ENCODE measurements at places on chromosomes 2 and 18.

DNA sequence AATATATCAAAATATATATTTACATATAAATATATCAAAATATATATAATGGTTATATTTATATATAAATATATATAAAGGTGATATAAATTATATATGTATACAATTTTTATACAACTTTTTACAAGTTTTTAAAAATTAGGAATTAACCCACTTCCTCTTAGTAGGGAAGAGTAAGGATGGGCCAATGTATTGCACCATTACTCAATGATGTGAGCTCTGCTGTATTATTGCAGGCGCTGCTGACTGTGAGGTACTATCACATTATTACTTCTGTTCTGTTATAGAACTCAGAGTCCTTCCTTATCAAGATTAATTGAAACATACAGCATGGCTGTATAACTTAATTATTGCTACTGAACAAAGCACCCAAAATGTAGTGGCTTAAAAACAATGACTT is 46.0 kb downstream of the CCDC195 start:
- no peak for DNase-seq

- no peak for DNase-seq
Measured at GRCh38 chr18:23281626-23282436, 146.5 kb downstream of the CABLES1 start.

DNA sequence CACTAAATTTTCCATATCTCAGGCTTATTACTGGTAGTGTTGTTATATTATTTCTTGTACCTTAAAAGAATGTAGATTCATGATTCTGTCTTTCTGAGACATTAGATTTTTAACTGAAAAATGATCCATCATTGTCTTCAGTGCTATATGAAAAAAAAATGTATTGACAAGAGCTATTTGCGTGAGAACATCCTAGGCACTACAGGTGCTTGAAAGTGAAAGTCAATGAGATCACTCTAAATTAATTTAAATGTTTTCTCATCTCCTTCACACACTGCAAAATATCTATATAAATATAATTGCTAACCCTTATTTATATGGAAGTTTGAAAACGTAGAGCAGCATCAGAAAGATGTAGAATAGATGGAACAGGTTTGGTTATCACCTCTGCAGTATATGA is 684.6 kb downstream of the TRIB2 start:
- DNase-seq = no peak

DNA sequence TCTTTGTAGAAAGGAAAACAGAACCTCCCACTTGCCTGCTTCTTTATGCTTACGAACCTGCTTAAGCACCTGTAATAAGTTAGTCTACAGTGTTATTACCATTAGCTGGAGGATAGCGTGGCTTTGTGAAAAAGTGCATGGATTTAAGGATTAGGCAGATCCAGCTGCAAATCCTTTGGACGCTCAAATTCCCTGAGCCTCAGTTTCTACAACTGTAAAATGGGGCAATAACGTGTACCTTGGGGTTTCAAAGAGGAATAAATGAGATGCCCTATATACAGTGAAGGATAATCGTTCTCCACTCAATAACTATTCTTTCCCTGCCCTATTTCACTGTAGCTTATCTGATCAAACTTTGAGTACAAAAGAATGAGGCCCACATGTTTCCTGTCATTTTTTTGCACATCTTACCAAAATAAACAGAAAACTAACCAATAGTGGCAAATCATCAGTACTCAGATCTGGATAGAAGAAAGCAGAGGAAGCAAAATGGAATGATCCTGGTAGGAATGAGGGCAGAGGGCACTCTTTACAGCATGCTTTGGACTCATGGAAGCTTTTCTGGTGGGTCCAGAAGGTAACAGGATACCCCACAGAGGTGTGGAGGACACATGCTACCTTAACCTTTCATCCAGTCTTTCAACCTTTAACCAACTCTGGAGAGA is 14.8 kb downstream of the MOGAT1 start:
- DNase-seq = no peak

DNA sequence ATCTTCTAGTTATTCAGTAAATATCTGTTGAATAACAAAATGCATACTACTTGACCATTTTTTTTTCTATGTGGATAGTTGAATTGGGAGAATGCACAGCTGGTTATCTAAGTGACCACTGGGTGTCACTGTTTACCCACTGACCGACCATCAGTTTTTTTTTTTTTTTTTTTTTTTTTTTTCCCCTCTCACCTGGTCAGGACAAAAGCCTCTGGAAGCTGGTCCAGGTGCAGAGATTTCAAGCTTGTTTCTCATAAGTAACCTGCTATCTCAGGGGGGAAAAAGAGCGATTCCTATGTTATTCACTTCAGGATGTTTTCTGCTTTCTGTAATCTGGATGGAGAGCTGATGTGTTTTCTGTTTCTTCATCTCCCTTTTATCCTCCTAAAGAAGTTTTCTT is 256.0 kb downstream of the DCDC2C start:
- no peak for DNase-seq

- no peak for DNase-seq
Measured at GRCh38 chr2:83967854-83968253, 491.2 kb downstream of the SUCLG1 start.

GRCh38 chr2:54610700-54611099 is 112.8 kb upstream of the EML6 start:
- DNase-seq = no peak

- no peak for DNase-seq
Measured at GRCh38 chr2:134573724-134574123, 145.1 kb downstream of the TMEM163 start.

GRCh38 chr2:30947686-30948085 is 140.4 kb upstream of the CAPN13 start:
- no peak for DNase-seq

- no peak for DNase-seq
Measured at GRCh38 chr2:201024518-201024917, 47.0 kb downstream of the HYCC2 start.

Measured in left ventricle myocardium superior (tissue), 1 donor.